Activated CD4-positive, alpha-beta T cell treated with anti-CD3 and anti-CD28 coated beads for 36 hours (primary cell): ENCODE measurements at places on chromosomes 4 and X.

- DNase-seq: no peak
These were observed 321.2 kb upstream of the SPOCK3 start for GRCh38 chr4:167555338-167556022.

DNA sequence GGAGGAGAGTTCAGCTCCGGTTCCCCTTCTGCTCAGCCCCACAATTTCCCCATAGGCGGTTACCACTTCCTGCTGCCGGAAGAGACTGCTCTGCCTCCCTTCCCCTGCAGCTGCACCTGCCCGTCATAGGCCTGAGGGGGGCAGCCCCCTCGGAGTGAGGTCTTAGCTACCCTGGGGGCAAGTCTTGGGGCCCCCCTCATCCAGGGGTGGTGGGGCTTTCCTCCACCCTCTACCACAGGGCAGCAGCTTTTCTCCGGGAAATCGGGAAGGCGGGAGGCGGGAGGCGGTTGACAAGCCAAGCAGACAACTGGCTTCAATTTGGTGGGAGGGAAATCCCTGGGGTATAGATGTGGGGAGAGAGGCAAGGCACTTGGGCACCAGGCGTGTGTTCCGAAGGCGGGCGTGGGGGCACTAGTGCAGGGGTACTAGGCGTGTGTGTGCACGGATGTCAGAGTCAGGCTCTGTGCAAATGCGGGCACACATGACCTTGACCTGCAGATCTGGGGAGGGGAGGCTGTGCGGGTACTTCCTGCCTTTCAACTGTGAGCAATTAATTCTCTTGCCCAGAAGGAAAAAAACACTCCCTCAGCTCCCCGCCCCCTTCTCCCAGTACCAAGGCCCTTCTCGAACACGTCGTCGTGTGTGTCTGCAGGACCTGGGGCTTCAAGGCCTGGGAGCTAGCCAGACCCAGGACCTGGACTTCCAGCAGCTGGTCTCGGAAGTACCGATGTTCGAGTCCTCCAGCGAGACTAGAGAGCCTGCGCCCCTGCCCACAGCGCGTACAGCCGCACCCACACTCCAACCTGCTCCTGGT is 1.0 kb upstream of the ARHGAP4 start:
- peak; percentile 84 for DNase-seq

DNA sequence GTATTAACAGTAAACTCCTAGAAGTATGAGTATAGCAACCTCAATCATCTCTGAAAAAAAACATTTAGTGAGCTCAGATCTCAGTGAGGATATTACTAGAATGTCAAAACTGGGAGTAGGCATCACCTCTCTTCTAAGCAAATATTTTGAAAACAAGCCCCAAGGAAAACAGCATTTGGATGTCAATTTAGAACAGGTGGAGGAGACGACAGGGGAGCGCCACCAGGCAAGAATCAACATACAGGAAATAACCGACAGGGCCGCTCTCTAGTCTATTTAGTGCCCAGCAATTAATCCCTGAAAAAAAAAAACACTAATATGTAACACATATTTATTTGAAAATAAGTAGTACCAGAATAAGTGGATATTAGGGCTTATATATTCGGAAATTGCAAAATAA is 940.3 kb upstream of the ADGRL3 start:
- DNase-seq: no peak

DNA sequence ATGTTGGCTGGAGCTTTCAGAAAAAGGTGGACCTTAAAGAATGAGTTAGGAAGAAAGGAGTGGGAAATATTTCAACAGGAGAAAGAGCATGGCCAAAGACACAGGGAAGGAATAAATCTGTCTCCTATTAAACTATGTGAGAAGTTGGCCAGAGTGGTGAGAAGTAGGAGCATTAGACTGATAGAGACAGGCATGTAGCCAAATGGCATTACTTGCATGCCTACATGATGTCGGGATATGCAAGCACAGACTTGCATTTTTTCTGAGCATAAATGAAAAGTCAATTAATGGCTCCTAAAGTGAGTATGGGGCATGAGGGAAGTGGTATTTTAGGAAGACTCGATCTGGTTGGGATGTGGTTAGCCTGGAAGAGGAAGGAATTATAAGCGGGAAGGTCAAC is 279.6 kb upstream of the PITX2 start:
- no peak for DNase-seq

GRCh38 chr4:4837316-4837715 is 22.1 kb upstream of the MSX1 start:
- DNase-seq: no peak

DNA sequence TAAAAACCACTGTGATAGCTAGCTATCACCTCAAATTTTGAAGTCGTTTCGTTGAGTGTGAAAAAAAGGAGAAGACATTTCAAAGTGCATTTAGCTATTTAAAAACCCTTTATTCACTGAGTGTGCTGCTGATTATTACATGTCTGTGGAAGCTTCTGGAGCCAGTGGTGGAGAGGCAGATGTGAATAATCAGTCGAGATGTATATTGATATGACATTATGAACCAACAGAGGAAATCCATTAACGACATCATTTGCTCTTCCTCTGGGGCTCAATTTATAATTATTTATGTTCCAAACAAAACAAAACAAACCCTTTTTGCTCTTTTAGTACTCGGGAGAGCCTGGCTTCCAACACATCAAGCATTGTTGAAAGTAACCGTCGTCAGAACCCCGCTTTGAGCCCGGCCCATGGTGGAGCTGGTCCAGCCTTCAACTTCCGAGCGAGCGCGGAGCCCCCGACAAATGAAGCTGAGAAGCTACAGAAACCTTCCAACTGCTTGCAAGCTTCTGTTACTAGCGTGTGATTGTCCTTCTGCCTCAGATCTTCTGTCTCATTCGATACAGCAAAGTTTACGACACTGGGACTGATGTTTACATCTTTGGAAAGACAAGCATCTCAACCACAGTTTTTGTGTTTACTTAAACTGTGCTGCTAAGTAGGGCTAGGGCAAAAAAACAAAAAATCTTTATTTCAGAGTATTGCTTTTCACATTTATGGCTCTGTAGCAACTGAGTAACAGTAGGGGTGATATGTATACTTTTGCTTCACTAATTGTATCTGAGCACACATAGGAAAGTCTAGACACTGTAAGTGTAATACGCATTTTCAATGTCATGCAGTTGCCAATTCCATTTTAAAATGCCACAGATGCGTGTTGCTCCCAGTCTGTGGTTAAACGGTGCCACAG is 111.9 kb downstream of the STOX2 start:
- no peak for DNase-seq

GRCh38 chrX:78957049-78957767 is 12.0 kb downstream of the P2RY10 start:
- DNase-seq: no peak

GRCh38 chr4:26009502-26009901 is 95.5 kb downstream of the SMIM20 start:
- no peak for DNase-seq

DNA sequence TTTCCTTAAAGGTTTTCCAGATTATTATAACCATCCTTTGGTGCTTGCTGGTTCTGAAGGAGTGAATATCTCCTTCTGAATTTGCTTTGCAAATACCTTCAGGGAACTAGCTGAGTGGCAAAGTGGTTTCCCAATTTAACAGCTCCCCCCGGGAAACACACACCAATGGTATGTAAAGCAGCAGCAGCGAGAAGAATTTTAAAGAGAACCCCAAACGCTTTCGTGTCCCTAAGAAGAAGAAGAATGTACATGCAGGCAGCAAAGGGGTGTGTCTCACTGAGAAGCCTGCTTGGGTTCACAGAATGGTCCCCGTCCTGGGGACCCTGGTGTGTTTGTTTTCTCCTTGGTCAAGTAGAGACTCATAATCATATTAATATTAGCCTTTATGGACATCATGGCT is 4.2 kb upstream of the AKAP17A start:
- DNase-seq: no peak

DNA sequence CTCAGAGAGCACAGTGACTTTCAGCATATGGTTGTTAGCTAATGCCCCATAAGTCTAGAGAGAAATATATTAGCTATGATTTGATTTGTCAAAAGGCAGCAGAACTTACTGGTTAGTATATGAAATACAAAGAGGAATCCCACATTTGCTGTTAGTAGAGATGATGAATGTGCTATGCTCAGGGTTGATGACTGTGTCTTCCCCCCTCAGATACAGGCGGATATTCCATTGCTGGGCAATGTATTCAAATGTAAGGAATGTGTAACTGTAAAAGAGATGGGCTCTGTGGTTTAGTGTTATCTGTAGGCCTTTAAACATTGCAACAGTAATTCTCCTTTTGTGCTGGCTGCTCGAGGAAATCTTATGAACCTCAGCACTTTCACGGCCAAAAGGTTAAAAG is 528.9 kb upstream of the ARX start:
- no peak for DNase-seq

DNA sequence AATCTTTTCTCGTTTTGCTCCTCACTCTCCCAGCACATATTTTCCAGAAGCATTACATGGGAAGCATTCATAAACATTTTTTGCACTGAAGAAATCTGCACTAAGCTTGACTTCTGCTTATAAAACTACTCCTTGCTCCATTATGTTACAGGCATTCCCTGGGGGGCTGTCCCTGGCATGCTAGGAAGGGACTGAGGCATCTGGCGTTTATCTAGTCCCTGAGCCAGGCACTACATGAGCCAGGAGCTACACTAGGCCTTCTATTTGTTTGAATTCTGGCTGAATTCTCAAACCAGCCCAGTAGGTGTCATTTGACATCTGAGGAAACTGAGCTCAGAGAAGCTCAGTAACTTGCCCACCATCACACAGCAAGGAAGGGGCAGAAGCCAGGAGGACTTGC is 43.3 kb downstream of the NHSL2 start:
- no peak for DNase-seq

DNA sequence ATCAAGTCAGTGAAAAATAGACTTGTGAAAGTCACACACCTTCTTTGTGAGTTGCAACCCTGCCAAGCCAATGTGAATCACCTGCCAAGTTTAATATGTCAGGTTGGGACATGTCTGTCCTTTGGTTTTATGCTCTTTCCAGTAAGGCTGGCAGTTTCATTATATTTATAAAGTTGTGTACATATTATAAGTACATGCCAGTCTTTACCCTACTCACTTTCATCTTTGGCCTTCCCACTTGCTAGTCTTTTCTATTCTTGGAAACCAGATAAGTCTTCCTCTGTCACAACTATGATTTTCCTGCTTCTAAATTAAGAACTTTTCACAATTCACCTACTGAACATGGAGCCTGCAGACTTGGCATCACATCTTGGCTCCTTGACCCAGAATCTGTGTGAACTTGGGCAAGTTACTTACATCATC is 680.7 kb upstream of the BOD1L1 start:
- no peak for DNase-seq

GRCh38 chrX:150099316-150099715 is 161.0 kb upstream of the EOLA2 start:
- DNase-seq: no peak

DNA sequence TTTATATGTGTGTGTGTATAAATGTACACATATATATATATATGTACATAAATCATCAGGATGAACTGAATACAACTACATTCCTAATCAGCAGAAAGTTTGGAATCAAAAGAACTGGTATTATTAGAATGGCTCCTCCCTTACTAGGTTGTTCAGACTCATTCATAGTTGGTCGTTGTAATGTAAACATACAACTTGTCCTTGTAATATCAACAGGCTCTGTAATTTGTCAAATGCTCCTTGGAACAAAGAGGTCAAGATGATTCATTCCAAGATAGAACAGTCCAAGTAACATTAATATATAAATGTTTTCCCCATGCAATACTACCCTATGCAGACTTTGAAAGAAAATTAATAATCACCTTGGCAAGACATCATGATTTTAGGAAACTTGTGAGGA is 351.4 kb upstream of the SMIM31 start:
- DNase-seq: no peak

GRCh38 chr4:52704661-52705060 is 45.6 kb upstream of the USP46 start:
- DNase-seq: no peak

DNA sequence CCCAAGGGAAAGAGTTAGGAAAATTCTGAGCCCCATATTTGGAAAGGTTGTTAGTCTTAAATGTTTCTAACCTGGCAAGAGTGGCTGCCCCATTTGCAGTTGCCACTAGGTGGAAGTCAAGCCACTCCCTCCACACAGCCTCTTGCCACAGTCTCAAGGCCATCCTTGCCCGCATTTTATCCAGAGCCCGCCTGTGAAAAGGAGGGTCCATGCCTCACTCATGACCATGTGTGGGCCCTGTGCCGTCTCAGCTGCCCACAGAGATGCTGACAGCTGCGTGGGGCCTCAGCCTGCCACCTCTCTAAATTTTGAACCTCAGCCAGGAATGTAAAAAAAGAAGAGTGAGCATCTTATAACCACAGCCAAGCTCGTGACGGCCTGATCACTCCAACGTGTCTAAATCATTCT is 201.5 kb upstream of the FAM241A start:
- DNase-seq: peak; percentile 22

DNA sequence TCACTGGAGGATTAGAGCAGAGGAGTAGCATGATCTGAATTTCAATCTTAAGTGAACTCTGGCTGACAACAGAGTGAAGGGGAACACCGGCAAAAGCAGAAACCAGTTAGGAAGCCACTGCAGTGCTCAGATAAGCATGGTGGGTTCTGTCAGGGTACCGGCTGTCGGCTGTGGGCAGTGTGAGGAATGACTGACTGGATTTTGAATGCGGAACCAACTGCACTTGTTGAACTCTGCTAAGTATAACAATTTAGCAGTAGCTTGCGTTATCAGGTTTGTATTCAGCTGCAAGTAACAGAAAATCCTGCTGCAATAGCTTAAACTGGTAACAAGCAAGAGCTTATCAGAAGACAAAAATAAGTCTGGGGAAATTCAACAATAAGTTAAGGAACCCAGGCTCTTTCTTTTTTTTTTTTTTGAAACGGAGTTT is 5.2 kb downstream of the HTT start:
- DNase-seq: no peak

- no peak for DNase-seq
These were observed 2.0 kb downstream of the ATP6AP1 start for GRCh38 chrX:154430479-154430878.

GRCh38 chr4:119643306-119644042 is 14.9 kb upstream of the PDE5A start:
- DNase-seq: peak; percentile 6

DNA sequence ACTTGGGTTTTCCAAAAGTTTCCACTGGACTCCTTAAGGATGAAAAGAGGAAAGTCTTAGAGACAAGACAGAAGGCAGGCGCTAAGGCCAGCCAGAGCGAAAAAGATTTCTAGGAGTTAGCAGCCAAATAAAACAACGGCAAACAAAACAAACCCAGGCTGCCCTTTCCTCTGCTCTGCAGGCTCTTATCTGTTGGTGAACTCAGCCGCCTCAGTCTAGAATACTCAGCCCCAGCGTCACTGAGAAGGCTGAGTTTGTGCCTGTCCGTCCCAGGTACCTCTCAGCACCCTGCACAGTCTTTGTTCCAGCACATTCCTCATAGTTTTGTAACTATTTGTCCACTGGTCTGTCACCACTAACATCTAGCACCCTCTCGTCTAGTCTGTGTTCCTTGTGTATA is 75.6 kb upstream of the FAM9C start:
- no peak for DNase-seq

GRCh38 chr4:174304664-174305063 is 21.0 kb downstream of the CEP44 start:
- DNase-seq: no peak
